ENCODE measurements at places on chromosomes 16 and 17. TPM values are rescaled to one million over a fixed set of nuclear protein-coding genes. Genes with fewer than 3 reads are reported as not detected.

DNA sequence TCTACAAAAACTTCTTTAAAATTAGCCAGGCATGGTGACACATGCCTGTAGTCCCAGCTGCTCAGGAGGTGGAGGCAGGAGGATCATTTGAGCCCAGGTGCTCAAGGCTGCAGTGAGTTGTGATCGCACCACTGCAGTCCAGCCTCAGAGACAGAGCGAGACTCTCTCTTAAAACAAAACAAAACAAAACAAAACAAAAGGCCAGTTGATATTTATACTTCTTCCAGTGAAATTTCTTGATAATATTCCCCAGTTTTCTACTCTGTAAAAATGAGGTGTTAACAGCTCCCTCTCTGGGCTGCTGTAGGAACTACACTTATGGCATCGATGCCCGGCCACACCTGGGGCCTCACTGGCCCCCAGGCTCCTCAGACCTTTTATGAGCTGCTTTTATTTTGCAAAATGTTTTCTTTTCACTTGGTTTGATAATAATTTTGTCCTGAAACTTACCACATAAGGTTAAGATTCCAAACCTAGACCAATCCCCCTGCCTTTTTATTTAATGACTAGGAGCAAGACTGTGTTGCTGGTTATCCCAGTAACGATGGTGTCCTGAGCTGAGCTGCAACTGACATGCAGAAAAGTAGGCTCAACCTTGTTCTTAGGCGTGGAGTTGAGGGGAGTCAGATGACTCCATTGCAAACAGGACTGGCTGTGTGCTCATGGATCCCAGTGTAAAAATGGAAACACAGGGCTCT lies 17.6 kb downstream of the MAPK8IP3 start:
- peak; percentile 51 for DNase-seq

- no peak for DNase-seq
Observed at GRCh38 chr16:86388976-86389375, 121.4 kb upstream of the FOXF1 start.

The SLFN11 gene
- total RNA-seq, result 82.0 TPM

The GINS2 gene
- 27.0 TPM for total RNA-seq

The TAC4 gene
- not detected for total RNA-seq

GRCh38 chr17:60481604-60482003 lies 44.4 kb downstream of the APPBP2 start:
- no peak for DNase-seq

The PMFBP1 gene
- 0.30 TPM for total RNA-seq
